ENCODE measurements at places on chromosomes 13 and 19.

GRCh38 chr13:41971848-41972247 is 10.9 kb upstream of the VWA8 start:
- DNase-seq, result no peak

- DNase-seq, result no peak
Observed at GRCh38 chr13:23377579-23377978, 55.9 kb downstream of the SACS start.

GRCh38 chr13:42485272-42485671 is 88.7 kb upstream of the TNFSF11 start:
- DNase-seq, result no peak

- no peak for DNase-seq
Observed at GRCh38 chr19:38907670-38908069, 4.3 kb downstream of the CCER2 start.

GRCh38 chr19:14818588-14818987 is 16.4 kb downstream of the OR7A5 start:
- no peak for DNase-seq

DNA sequence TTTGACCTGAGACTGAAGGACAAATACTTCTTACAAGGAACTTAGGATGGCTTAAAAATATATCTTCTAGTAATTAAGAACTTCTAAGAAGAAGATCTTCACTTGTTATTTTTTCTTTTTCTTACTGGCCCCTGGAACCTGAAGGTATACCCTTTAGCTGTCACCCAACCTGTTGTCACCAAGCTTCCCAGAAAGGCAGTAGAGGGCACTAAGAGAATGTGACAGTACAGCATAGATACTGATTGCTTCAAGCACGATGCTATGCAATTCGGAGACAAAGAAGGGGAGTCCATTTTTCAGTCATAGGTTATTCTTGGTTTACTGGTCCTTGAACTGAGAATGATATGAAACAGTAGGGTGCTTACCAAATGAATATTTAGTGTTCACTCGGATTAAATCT is 208.3 kb upstream of the PCDH9 start:
- no peak for DNase-seq

GRCh38 chr13:51794964-51795363 is 9.0 kb downstream of the DHRS12 start:
- no peak for DNase-seq

DNA sequence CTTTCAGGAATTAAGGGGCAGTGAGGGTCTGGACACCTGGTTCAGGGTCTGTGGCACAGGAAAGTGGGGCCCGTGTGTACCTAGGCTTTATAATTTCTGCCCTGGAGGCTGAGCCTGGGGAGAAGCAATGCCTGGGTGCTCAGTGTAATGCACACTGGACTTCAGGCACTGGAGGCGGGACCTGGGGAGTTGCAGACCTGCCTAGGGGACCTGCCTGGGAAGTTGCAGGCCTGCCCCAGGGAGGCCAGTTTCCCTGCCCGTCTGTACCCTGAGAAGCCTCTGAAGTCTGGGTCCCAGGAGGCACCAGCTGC is 2.5 kb upstream of the TMEM59L start:
- no peak for DNase-seq

DNA sequence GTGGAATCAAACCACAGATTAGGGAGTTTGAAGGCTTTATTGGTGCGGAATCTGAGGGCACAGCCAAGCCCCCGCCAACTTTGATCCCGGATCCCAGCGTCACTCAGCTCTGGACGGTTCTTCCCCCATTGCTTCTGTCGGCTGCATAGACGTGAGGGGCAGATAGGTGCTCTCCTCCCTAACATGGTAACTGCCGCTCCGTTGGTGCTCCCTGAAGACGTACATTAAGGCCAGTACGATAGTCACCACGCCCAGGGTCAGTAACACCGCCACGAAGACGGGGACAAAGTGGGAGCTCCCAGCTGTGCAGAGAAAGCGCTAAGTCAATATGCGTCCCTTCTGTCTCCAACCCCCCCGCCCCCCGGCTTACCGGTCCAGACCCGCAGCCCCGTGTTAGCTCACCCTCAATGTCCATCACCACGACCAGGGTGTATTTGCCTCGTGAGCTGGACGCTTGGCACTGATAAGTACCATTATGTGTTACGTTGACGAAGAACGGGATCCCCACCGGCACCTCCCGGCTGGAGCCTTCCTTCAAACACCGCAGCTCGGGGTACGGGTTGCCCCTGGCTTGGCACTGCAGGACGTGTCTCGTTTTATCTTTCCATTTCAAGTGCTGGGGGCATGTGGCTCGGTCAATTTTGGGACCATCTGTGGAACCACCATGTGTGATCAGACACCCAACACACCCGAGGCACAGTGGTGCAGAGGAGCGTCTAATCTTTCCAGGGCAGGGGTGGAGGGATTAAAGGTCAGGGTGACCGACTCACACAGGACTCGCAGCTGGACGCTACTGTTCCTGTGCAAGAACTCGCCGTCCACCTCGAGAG is 644 bp upstream of the RAVER1 start:
- no peak for DNase-seq

Data from D721Med (cell line).